ENCODE measurements at places on chromosomes 7 and 10.

- DNase-seq: no peak
These were observed 283.5 kb downstream of the ABCA13 start for GRCh38 chr7:48454750-48455192.

- DNase-seq: peak; percentile 27
These were observed 4.3 kb upstream of the ELFN1 start for GRCh38 chr7:1665549-1666316.

- DNase-seq: no peak
These were observed 12.5 kb downstream of the NPVF start for GRCh38 chr7:25215694-25216335.

DNA sequence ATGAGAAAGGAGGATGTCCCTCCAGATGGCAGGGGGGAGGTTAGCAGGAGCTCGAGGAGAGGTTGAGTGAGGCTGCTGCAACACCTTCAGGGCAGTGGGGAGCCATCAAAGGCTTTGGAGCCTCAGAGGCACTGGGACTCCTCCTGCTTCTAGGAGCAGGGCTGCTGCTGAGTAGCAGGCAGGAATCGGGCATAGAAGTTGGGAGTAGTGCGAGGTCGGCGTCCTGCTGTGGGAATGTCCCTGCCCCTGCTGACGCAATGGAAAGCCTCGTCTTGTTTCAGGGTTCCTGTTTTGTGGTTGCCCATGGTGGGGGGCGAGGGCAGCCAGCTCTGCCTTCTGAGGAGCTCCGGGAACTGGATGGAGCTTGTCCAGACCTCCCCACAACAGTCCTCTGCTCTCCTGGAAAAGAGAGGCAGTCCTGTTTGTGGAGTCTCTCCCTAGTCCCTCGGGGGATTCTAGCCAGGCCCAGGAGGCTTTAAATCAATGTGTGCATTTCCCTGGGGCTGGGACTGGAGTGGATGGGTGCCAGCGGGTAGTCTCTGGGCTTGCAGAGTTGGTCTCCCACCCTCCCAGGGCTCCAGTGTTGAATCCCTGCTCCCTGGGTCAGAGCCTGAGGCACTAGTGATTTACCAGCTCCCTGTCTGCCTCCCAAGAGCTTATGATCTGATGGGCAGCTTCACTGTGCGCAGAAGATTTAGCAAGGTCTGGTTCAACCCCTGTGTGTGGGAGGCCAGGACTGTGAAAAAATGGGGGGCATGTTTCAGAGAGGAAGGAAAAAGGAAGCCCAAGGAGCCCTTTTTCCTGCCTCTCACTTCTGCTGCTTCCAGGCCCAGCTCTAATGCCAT, 98.7 kb upstream of the PPIF start:
- no peak for DNase-seq

DNA sequence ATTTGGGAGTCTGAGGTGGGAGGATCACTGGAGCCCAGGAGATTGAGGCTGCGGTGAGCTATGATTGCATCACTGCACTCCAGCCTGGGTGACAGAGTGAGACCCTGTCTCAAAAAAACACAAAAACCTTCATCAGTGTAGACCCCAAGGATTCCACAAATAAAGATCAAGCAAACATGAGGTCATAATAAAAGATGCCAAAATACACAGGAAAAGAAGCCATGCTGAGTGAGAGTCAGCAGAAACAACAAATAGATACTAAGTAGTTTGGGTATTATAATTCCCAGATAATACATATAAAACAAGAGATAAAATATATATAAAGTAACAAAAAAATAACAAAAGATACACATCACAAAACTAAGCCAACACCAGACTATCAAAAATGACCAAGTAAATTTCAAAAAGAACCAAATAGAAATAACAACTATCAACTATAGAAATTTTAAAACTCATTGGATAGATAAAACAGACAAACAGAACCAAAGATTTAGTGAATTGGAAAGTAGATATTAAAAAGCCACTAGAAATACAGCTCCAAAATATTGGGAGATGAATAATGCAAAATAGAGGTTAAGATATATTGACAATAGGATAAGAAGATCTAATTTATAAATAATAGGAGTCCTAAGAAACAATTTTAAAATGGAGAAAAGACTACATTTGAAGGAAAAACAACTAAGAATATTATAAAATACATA, 48.9 kb upstream of the FHIP2A start:
- DNase-seq: no peak

DNA sequence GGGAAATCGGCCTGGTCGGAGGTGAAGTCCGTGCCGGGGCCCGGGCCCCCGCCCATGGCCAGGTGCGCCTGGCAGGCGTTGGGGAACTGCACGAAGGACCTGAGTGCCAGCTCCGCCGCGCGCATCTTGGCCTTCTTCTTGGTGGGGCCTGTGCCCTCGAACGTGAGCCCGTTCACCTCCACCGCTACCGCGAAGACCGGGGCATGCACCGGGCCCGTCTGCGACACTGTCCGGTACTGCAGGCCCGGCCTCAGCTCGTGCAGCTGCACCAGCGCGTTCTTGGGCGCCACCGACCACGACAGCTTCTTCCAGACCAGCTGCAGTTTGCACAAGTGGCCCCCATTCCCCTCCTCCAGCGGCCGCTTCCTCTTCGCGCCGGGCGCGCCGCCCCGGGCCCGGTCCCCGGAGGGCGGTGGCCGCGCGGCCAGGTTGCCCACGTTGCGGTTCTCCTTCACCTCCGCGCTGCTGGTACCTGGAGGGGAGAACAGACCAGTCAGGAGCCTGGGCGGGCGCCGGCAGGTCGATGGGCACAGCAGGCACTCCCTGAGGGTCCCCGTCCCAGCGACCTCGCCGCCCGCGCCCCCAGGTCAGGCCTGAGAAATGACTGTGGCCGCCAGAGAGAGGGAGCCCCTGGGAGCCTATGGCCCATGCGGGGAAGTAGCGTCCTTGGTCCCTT, 307.4 kb downstream of the WDR37 start:
- DNase-seq: no peak

- no peak for DNase-seq
These were observed 448 bp downstream of the ITGA8 start for GRCh38 chr10:15719049-15719898.

GRCh38 chr10:71520042-71520441, 123.3 kb downstream of the CDH23 start:
- no peak for DNase-seq

DNA sequence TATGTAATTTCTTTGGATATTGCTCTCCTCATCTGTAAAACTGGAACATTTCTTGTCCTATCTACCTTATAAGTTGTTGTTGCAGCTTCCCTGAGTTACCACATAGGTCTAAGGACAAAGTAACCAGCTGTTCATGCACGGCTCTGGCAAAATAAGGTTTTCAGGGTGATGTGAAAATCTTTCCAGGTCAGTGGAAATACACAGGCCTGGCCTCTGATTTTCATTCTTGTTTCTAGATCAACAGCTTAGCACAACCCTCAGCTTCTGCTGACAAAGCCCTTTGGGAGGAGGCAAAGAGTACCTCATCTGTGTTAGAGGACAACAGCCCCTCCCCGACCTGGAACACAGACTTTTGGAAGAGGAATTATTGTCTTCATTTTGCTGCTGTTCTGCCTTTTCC, 117.5 kb upstream of the AGK start:
- no peak for DNase-seq

DNA sequence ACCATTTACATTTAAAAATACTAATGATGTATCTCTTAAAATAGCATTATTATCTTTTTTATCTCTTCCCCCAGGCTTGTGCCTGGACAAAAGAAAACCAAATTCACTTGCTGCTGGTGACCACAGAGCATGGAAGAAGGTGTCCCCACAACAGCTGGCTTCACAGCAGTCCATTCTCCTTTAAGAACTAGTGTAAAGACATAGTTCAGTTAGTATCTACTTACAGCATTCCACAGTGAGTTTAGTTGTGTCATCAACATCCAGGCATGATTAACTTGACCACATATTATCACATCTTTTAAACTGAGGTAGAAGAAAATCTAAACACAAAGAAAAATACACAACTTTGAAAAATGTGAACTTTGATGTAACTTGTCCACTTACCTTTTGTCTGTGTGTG, 55.0 kb downstream of the LRRC17 start:
- no peak for DNase-seq

GRCh38 chr10:71031603-71032002, 143.2 kb upstream of the PCBD1 start:
- DNase-seq: no peak

DNA sequence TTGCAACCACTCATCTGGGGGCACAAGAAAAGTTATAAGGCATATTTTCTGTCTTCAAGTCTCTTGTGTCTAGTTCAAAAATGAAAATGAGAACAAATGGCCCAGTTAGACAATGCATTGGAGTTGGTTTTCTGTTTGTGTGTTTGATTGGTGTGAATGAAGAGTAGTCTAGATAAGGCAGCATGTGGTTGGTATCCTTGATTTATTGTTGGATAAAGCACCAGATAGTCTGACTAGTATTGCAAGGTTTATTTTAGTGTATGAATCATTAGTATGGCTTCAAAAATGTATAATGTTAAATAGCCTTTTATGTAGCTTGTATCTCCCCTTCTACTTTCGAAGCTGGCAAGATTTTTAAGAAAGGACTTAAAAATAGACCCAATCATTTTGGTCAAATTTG, 237.3 kb downstream of the CDK14 start:
- no peak for DNase-seq

- DNase-seq: no peak
These were observed 194.4 kb downstream of the TNS3 start for GRCh38 chr7:47387506-47387905.

GRCh38 chr7:75892634-75893272, 13.9 kb downstream of the RHBDD2 start:
- DNase-seq: no peak

- no peak for DNase-seq
These were observed 12.7 kb downstream of the TSPAN14 start for GRCh38 chr10:80466724-80467326.

GRCh38 chr10:102801978-102802377, 35.2 kb downstream of the CYP17A1 start:
- no peak for DNase-seq

GRCh38 chr10:97273700-97274099, 18.7 kb downstream of the ARHGAP19 start:
- no peak for DNase-seq

Measured in T1000 (cell line).